Aorta (tissue), 5 donors: ENCODE measurements at places on chromosomes 11 and 22. TPM values are rescaled to one million over a fixed set of nuclear protein-coding genes. Genes with fewer than 3 reads are reported as not detected.

The KREMEN1 gene
- 19.1 TPM for total RNA-seq

The PLA2G6 gene
- total RNA-seq: 25.0 TPM

GRCh38 chr11:82831364-82831763, 68.9 kb downstream of the PRCP start:
- DNase-seq: no peak

DNA sequence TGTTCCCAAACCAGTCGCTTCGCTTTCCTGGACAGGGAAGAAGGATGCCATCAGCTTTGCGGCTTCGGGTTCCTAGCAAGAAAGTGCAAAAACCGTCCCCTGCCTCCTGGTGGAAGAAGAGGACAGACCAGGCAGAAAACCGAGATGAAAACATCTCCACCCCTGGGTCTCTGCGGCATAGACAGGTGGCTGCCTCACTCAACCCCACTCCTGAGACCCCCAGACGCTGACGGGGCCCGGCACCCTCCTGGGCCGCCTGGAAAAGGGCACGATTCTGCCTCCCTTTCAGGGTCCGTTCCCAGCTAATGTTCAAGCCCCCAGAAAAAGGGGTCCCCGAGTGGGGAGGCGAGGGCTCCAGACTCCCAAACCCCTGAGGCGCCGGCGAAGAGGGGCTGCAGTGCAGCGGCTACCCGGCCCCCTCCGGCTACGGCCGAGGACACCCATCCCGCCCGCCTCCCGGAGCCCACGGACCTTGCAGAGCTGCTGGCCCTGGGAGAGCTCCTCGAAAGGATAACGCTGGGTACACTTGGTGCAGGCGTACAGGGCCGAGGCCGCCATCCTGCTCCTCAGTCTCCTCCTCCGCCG, 569 bp downstream of the FAM76B start:
- no peak for DNase-seq

- no peak for DNase-seq
Observed at GRCh38 chr11:65536412-65537295, 11.8 kb downstream of the SCYL1 start.
